ENCODE measurements at places on chromosomes 6 and 20. TPM values are rescaled to one million over a fixed set of nuclear protein-coding genes. Genes with fewer than 3 reads are reported as not detected.

GSTA3 gene
- total RNA-seq = not detected

MMS22L gene
- 32.1 TPM for total RNA-seq

ADAM33 gene
- total RNA-seq = 0.12 TPM

C4B gene
- 1.1 TPM for total RNA-seq

PROKR2 gene
- total RNA-seq = not detected

PKIB gene
- total RNA-seq = 18.6 TPM

OPRM1 gene
- total RNA-seq = not detected

NFATC2 gene
- total RNA-seq = 20.8 TPM

E2F1 gene
- 74.7 TPM for total RNA-seq

PROCR gene
- total RNA-seq = 4.7 TPM

NOTCH4 gene
- 0.43 TPM for total RNA-seq

HECA gene
- 5.2 TPM for total RNA-seq

LY86 gene
- not detected for total RNA-seq

PAX1 gene
- not detected for total RNA-seq

ULBP1 gene
- total RNA-seq = 5.4 TPM

TAB2 gene
- 43.7 TPM for total RNA-seq

DEFB132 gene
- total RNA-seq = not detected

TPD52L1 gene
- total RNA-seq = 60.1 TPM

PRL gene
- total RNA-seq = not detected

BPIFB1 gene
- not detected for total RNA-seq

SLC52A3 gene
- 0.50 TPM for total RNA-seq

SEL1L2 gene
- total RNA-seq = not detected

RAET1L gene
- not detected for total RNA-seq

ASIP gene
- not detected for total RNA-seq

BANF2 gene
- total RNA-seq = 2.1 TPM

PNISR gene
- 81.5 TPM for total RNA-seq

MAS1 gene
- total RNA-seq = not detected

CRYBG1 gene
- 13.2 TPM for total RNA-seq

BEND6 gene
- total RNA-seq = not detected

SRSF6 gene
- 312 TPM for total RNA-seq

ERVFRD-1 gene
- 0.29 TPM for total RNA-seq

IRF4 gene
- total RNA-seq = not detected

CRISP3 gene
- total RNA-seq = not detected

HLA-G gene
- total RNA-seq = 0.88 TPM

MLIP gene
- 0.88 TPM for total RNA-seq

GTF2H4 gene
- 43.6 TPM for total RNA-seq

UNC93A gene
- 36.1 TPM for total RNA-seq

C6orf118 gene
- not detected for total RNA-seq

BEND3 gene
- 8.3 TPM for total RNA-seq

SLC22A1 gene
- total RNA-seq = 1.5 TPM

ABHD12 gene
- 84.9 TPM for total RNA-seq

CBLN4 gene
- not detected for total RNA-seq

HLA-DMA gene
- total RNA-seq = 2.1 TPM

PCNA gene
- total RNA-seq = 258 TPM
